ENCODE measurements at places on chromosomes 11 and 22.

GRCh38 chr11:77081381-77081851 is 14.6 kb downstream of the CAPN5 start:
- no peak for DNase-seq

- no peak for DNase-seq
Observed at GRCh38 chr11:93291898-93292297, 38.6 kb upstream of the DEUP1 start.

DNA sequence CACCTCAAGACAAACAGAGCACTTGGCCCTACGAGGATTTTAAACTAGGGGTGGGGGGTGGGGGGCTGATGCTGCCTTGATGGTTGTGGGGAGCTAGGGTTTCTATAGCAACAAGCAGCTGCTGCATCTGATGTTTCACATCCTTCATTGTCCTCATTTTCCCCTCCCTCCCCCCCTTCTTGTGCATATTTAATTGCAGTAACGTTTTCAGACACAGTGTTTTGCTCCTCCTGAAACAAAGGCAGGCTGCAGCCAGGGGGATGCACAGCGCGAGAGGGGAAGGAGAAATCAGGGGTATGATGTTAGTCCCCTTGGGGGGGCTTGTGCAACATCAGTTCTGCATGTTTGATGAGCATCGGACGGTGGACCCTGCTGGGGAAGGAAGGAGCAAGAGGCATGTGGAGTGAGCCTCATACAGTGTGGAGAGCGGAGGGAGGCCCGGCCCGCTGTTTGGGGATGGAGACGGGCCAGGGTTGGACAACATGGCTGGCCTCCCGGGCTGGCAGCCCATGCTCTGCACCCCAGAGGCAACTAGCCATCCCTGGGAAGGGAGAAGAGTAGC is 208.3 kb downstream of the CEP164 start:
- no peak for DNase-seq

GRCh38 chr22:24532075-24532474 is 22.9 kb downstream of the GUCD1 start:
- no peak for DNase-seq

DNA sequence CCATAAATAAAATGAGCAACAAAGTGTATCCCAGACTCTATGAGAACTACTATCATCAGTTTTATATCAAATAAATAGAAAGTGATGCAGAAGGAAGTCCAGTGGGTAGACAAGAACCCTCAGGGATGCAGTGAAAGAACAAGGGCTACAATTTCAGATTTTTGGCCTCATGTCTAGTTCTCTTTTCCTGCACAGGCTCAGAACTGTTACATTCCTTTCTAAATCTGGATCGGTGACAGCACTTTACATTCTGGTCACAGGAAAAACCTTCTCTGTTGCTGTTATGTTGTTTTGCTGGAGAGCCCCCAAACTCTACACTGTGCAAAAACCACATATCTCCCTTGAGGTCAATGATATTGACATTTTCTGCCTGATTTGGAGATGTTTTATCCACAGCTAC is 108.8 kb upstream of the ANO5 start:
- no peak for DNase-seq

GRCh38 chr11:48129697-48130395 is 86.8 kb upstream of the OR4B1 start:
- DNase-seq = no peak

GRCh38 chr22:23285734-23286133 is 105.4 kb downstream of the BCR start:
- no peak for DNase-seq

DNA sequence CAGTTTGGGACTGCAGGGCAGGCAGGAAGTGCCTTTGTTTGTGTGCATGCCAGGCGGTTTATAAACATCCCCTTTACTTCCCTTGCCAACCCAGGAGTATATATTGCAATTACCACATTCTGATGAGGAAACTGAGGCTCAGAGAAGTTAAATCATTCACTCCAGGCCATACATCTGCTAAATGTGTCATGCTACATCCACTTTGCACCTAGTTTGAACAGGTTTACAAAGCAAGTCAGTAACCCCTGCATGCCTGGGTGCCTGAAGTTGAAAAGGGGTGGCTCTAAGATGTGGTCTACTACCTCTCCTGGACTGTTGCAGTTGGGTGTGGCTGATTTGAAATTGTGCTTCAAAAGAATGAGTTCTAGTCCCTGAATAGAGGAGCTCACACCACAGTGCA is 23.6 kb downstream of the FLI1 start:
- no peak for DNase-seq

DNA sequence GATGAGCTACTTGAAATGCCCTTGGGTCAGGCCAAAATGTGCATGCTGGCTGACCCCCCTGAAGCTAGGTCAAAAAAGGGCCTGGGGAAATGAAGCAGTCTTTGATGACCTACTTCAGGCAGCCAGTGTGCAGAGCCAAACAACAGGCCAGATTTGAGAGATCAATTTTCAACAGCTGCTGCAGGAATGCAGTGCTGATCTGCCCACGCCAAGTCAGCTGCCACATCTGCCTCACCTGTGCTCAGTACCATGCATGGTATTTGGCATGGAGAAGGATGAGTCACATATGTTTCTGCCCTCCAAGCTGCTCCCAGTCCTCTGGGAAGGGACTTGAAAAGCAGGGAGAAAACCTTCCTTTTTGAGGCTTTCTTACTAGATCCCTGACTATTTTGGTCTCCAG is 35.8 kb downstream of the MTNR1B start:
- DNase-seq = no peak
